ENCODE measurements at places on chromosomes 3 and 15.

DNA sequence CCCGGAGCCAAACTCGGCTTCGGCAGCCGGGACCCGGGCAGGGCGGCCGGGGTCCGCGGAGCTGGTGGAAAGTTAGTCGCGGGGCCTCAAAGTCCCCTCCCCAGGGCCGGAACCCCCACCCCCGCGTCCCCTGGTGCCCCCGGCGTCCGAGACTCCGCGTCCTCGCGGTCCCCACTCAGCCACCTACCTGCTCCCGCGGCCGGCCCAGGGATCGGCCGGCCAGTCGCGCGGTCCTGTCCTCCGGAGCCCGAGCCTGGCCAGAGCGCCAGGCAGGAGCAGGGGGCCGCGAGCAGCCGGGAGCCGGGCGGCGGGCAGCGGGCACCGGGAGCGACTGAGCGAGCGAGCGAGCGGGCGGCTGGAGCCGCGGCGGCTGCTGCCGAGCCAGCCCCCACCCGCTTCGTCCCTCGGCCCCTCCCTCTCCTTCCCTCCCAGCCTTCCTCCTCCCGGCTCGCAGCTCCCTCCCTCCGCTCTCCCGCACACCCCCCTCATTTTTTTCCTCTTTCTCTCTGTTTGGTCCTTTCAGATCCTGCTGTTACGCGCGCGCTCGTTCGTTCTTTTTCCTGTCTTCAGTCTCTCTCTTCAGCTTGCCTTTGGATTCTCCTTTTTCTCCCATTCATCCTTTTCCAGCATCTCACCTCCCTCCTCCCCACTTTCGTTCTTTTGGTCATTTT, at the start of gene MEGF11:
Gene MEGF11 (minus strand): TSS at position 333 of the 671 bp plus-strand sequence. CDS start 125,347 bp downstream, outside the sequence.
- DNase-seq: no peak

GRCh38 chr15:41377978-41378377, 24.3 kb downstream of the NDUFAF1 start:
- no peak for DNase-seq

GRCh38 chr3:197989651-197990050, 29.6 kb downstream of the LMLN start:
- DNase-seq: no peak

GRCh38 chr3:172522871-172523818, at the start of gene TNFSF10:
Gene TNFSF10 (minus strand): TSS chr3:172523430. CDS start chr3:172523384, 46 bp downstream.
- peak; percentile 50 for DNase-seq

GRCh38 chr3:155239960-155240359, 53.5 kb downstream of the STRIT1 start:
- no peak for DNase-seq

DNA sequence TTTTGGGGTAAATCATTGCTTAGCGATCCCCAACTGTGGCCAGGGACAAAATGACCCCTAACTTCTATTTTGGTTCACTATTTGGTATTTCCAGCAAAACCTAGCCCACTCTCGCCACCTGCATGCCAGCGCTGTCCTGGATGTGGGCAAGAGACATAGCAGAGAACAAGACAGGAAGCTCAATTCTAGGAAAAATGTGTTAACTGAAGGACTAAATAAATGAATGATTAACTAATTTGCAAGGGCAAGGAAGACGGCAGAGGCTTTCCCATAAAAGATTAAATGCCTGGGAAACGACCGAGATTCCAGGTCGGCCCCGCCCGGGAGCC, 408 bp downstream of the NICN1 start:
- DNase-seq: no peak

- DNase-seq: no peak
These were observed 41.7 kb upstream of the CORO2B start for GRCh38 chr15:68537097-68537496.

DNA sequence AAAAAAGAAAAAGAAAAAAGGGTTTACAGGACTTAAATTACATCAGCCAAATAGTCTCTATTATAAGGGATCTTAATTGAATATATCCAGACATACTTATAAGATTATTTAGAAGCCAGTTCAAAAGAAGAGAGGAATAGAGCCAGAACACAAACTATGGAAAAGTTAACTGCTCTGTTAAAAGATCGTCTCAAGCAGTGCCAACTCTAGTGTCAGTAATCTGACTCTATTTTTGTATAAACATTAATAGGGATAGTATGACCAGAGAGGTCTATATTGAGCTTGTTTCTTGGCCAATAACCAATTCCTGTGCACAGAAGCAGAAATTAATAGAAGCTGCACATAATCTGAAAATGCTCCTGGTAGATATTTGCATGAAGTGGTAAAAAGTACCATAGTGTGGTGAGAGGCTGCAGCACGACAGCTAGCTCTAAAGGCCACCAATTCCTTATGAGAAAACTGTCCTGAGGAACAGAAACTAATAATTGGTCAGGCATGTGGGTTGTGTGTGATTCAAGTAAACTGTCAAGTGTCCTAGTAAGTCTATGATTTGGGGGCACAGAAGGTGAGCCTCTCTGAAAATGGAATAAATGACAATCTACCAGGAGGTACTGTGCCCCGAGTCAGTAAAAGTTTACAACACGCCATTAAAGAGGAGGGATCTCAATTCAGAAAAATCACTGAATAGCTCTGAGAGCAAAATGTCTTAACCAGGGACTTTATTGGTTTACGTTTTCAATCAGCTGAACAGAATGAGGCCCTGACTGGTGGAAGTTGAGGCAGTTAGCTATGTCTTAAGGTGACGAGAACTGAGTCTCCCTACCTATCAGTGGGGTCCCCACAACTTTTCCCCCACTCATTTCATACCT, 51.5 kb upstream of the NANOGP8 start:
- no peak for DNase-seq

- DNase-seq: no peak
These were observed at the start of gene DLL4 for GRCh38 chr15:40928821-40929659. Gene DLL4 (plus strand): TSS chr15:40929340. CDS start chr15:40929669, 329 bp downstream.

GRCh38 chr3:150840802-150841515, 64.3 kb downstream of the MINDY4B start:
- DNase-seq: no peak

DNA sequence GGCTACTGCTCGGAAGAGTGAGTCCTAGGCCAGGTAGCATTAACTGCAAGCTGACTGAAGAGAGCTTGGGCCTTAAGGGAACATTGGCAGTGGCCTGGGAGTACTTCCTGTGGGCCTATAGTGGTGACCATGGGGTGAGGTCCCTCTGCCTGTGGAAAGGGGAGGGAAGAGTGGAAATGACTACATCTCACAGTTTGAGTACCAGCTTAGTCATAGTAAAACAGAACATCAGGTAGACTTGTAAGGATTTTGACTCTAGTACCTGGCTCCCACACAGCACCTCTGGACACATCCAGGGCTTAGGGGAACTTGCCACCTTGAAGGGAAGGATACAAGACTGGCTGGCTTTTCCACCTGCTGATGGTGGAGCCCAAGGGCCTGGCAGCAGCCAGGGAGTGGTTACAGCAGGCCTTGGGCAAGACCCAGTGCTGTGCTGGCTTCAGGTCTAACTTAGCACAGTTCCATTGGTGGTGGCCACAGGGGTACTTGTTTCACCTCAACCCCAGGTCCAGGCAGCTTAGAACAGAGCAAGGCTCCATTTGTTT, 147.8 kb downstream of the SLC9A9 start:
- no peak for DNase-seq

- no peak for DNase-seq
These were observed 171.6 kb upstream of the PDZRN3 start for GRCh38 chr3:73796382-73796781.

DNA sequence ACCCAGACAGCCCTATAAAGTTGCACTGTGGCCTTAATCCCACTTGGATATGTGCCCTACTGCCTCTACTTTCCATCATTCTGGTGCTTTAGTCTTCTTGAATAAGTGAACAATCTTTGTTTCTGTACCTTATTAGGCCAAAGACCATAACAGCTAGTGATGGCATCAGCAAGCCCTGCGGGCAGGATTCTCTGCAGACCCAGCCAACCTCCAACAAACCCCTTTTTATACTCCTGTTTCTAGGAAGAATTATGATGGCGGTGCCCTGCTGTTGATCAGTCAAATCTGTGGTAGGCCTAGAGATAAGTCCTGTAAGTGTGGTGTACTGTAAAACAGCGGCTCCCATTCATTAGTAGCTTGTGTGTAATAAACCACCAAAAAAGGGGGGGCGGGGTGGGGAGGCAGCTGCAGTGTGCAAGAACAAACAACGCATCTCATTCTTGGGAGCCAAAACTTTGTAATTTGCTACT, 40.5 kb downstream of the SOX2 start:
- DNase-seq: no peak

DNA sequence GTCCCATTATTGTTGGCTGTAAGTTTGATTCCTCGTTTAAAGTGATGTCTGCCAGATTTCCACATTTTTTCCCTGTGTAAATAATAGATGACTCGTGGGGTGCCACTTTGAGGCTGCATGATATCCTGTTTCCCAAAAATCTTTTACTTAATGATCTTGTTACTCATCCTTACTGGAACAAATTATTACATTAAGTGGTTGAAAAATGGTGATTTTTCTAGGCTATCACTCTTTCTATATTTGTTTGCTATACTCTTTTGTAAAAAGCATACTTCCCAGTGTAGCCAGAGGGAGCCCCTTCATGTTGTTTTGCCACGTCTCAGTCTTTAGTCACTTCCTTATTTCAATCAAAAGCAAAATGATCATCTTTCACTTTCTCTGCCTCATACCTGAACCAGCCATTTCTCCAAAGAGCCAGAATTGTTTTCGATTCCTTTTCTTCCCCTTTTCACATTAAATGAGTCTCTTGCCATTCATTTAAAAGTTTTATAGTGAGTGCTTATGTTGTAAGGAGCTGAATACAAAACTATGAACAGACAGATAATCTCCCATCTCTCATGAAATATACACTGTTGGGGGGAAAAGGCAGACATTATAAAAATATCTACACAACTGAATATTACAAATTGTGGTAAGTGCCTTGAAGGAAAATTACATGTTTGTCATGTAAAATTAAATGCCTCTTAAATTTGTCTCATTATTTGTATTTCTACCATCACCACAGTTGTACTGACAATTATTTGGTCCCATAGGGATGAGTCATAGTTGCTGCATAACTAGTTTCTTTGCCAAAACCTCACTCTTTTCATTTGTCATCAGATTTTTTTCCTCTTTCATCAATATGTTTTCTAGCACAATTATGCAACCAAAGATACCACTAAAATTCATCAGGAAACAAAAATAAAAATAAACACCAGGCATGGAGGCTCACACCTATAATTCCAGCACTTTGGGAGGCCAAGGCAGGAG, 41.5 kb downstream of the ADGRG7 start:
- no peak for DNase-seq

DNA sequence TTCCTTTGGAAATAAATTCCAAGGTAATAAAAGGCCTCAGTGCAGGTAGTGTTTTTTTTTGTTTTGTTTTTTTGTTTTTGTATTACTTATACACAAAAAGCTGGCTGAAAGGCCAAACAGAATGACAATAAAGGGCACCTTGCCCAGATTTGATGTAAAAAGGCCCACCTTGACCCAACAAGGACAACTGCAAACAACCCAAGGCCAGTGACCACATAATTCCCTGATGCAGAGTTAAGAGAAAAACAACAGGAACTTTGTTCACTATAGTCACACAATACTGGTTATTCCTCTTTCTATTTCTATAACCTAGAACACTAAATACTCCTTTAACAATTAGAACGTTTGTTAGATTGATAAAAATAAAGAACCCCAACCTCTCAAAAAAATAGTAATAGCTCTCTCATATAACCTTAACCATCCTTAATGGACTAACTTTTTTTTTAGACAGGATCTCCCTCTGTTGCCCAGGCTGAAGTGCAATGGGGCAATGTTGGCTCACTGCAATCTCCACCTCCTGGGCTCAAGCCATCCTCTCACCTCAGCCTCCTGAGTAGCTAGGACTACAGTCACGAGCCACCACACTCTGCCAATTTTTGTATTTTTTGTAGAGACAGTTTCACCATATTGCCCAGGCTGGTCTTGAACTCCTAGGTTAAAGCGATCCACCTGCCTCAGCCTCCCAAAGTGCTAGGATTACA, 113.3 kb downstream of the MAGI1 start:
- DNase-seq: no peak
